ENCODE measurements at places on chromosomes 13 and 19.
A peak's percentile ranks its signal among the peaks of the same experiment; 100 is the strongest.

DNA sequence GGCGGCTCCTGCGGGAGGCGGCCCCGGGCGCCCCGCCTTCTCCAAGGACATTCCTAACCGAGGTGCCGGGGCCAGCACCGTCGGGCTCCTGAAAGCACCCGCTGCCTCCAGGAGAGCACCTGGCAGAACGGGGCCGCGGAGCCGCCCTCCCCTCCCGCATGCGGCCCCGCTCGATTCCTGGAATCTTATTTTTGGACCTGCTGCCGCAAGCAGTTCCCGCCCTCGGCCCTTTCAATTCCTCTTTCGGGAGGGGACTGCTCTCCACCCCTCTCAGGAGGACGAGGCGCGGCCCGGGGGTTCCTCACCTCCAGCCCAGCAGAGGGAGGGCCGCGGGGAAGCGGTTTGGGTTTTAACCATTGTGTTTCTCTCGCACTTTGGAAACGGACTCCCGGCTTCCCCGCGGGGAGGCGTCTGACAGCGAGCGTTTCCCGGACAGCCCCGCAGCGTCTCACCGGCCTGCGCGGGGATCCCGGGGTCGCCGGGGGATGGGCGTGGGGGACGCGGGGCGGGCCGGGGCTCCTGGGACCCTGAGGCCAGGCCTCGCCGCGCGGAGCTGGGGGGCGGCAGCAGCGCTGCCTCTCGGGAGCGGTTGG is 849 bp downstream of the GAS6 start:
- no peak for DNase-seq

DNA sequence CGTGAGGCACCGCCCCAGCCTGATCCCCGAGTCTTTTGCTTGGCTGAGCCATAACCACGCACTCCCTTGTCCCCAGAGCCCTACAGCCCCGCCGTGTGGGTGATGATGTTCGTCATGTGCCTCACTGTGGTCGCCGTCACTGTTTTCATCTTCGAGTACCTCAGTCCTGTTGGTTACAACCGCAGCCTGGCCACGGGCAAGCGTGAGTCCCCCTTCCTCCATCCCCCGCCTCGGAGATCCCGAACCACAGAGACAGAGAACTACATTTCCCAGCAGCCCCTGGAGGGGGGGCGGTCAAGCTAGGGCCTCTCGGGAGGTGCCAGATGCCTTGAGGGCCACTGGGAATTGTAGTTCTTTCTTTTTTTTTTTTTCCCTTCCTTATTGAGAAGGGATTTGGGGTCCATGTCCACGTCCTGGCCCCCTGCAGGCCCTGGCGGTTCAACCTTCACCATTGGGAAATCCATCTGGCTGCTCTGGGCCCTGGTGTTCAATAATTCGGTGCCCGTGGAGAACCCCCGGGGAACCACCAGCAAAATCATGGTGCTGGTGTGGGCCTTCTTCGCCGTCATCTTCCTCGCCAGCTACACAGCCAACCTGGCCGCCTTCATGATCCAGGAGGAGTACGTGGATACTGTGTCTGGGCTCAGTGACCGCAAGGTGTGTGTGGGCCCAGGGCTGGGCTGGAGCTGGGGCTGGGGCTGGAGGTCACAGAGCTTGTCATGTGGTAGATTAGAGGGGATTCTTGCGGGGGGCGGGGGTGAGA is 25.9 kb downstream of the GRIN2D start:
- DNase-seq = peak; percentile 65

DNA sequence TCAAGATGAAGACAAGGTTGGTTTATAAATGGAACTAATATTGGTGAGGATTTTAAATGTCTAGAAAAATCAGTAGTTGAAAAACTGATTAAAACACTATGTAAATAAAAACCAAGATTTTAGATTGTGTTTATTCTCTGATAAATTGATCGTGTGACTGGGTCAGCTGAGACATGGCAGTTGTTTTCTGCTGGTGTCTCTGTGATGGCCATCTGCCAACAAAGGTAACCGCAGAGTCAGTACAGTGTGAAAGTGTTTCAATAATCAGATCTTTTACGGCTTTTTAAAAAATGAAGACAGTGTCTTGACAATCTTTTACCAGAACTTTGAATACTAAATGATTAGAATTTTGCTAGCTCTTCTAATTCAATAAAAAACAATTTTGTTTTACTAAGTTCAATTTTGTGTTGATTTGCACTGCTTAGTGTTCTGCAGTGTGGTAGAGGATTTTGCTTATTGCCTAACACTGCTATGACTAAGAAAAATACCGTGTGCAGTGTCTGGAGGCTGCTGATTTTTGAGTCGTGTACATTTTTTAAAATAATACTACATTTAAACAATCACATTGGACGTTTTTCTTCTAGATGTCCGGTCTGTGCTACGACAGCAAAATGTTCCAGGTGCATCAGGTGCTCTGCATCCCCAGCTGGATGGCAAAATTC is 32.7 kb upstream of the GPR183 start:
- DNase-seq = peak; percentile 51

GRCh38 chr13:102399791-102400674 is 1.8 kb downstream of the FGF14 start:
- no peak for DNase-seq

GRCh38 chr13:98686270-98686669 is 66.2 kb downstream of the SLC15A1 start:
- DNase-seq = no peak

GRCh38 chr19:53969366-53969765 is 6.6 kb downstream of the CACNG8 start:
- DNase-seq = no peak

GRCh38 chr13:34364633-34365032 is 546.7 kb downstream of the RFC3 start:
- DNase-seq = no peak

DNA sequence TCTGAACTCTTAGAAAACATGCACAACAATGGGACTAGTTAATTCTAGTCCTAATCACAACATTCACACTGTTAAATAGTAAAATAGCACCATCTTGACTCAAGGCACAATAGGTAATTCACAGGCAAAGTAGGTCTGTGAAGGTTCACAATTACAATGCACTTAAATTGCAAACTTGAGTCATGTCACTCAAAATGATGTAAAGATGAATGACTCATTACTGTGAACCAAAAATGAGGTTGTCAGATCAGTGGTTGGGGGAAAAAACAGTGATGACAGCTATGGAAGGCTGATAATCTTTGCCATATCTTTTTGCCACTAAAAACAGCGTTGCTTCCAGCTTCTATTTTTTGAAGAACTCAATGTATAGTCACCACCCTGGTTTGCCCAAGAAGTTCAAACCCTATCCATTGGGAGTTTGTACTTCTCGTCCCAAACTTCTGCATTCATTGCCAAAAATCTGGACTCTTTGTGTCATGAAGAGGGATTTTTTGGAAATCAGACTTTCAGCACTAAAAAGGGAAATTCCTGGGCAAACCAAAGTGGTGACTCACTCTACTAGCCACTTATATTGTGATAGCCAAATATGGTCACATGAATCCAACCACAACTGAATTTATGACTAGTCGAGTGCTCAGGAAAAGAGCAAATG is 200.9 kb upstream of the TMTC4 start:
- DNase-seq = no peak

DNA sequence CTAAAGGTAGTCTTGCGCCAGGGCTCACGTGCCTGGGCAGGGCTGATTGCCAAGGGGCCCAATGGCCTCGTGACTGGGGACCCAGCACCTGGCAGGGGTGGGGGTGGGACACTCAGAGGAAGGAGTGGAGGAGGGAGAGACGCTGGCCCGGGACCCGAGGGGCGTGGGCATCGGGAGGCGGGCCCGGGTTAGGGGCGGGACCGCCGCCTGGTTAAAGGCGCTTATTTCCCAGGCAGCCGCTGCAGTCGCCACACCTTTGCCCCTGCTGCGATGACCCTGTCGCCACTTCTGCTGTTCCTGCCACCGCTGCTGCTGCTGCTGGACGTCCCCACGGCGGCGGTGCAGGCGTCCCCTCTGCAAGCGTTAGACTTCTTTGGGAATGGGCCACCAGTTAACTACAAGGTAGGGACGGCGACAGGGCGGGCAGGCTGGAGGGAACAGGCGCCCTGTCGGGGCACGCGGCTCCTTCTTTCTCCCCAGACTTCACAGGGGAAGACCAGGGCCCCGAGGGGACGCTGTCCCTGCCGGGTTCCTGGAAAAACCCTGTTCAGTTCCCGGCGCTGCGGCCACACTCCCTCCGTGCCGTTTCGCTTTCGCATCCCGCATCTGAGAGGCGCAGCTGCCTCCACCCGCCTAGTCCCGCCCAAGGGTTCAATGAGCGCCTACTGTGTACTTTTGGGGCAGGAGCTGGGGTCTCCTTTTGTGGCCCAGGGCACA is at the start of gene IFI30:
TSS of gene IFI30 (plus strand) at position 242 of the 717 bp plus-strand sequence. CDS start at position 271, 29 bp downstream.
- peak; percentile 53 for DNase-seq

DNA sequence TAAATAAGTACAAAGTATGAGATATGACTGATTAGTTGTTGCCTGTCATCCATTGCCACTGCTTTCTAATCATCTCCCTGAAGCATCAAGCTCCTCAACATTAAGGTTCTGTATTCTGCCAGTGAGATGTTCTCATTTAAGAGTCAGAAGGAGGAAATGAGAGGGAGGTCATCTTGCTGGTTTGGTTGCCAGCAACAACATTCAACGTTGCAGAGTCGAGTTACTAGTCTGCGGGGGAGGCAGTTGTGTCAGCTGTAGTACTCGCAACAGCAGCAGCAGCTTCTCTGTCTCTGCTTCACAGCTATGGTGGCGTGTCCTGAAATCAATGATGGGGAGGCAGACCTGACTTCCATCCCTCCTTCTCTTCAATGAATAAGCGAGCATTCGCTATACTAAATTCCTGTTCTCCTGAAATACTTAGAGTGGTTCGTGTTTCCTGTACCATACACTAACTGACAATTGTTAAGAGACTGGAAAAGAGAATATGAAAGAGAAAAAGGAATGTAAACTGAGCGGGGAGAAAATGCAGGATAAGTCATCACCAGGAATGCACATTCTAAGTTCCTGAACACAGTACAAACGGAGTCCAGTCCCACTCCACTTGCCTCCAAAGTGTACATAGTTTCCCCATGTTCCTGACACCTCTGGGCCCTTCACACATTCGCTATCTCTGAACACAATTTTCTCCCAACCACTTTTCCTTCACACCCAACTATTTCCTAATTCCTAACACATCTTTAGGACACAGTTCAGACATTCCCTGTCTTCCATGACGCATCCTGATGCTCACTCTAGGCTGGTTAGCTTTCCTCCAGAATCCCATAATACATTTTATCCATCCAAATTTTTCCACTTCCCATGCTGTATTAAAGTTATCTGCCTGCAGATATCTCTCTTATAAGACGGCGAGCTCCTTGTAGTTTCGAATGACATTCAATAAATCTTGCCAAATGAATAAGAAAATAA is 263.0 kb downstream of the KLF12 start:
- no peak for DNase-seq

GRCh38 chr13:23995283-23996073 is 98.2 kb upstream of the C1QTNF9B start:
- no peak for DNase-seq

DNA sequence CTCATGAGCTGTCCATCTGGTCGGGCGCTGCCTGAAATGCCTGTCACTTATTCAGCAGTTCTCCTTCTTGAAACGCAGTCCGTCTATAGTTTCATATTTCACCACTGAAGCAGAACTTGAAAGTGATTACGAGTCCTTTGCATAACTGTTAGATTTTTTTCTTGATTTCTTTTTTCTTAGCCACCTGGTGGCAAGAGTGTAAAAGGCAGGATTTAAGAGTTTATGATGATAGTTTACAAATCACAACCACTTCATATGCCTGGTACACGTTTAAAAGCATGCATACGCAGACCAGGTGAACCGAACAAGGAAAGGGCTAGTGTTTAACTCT is 45.8 kb downstream of the GGACT start:
- no peak for DNase-seq

- no peak for DNase-seq
Observed at GRCh38 chr13:50713523-50714248, 129.8 kb downstream of the DLEU7 start.

DNA sequence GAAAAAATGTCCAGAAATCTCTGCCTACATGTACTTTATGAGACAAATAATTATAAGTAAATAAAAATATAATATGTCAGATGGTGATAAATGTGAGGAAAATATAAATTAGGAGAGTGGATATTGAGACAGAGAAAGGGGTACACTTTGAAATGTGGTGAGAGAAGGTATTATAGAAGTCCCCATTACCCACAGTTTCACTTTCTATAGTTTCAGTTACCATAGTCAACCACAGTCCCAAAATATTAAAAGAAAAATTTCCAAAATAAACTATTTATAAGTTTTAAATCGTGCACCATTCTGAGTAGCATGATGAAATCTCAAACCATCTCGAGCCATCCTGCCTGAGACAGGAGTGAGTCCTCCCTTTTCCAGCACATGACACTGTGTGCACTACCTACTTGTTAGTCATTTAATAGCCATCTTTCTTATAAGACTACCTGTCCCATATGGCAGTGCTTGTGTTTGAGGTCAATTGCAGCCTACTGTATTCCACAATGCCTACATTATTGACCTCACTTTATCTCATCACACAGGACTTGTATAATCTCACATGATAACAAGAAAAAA is 653.7 kb downstream of the DACH1 start:
- no peak for DNase-seq

GRCh38 chr13:28041501-28041900 is 53.0 kb upstream of the URAD start:
- no peak for DNase-seq

- DNase-seq = no peak
Observed at GRCh38 chr13:72198042-72198441, 331.0 kb upstream of the DACH1 start.

- peak; percentile 10 for DNase-seq
Observed at GRCh38 chr19:42216653-42217519, 591 bp downstream of the DEDD2 start.

DNA sequence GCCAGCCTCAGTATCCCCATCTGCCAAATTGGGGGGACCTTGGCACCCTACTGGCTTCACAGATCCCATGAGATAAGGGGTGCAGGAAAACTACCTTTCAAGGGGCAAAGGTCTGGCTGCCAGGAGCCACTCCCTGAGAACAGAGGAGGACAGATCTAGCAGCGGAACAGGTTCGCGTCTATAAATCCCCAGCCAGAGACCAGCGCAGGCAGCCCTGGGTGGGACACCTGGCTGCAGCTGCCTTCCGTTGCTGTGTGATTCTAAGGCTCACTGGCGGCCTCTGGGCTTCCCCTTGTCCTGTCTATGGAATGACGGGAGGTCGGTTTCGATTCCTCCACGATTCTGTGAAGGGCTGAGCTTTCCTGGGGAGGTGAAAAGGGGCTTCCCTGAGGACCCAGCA is 7.3 kb downstream of the RELB start:
- no peak for DNase-seq

GRCh38 chr13:33433316-33433715 is 147.8 kb upstream of the STARD13 start:
- DNase-seq = no peak

GRCh38 chr19:18167975-18168645 is 5.5 kb upstream of the IFI30 start:
- DNase-seq = peak; percentile 60

DNA sequence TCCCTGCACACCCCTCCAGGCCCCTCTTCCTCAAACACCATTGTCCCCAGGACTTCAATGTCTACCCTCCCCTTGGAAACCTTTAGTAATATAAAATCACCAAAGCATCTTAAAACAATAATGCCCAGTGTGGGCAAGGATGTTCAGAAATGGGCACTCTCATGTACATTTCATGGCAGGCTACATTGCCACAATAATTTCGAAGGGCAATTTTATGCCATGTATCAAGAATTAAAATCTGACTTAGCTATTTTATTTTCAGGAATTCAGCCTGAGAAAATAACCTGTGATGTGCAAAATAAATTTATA is 35.8 kb upstream of the IGSF23 start:
- no peak for DNase-seq

Measured in naive thymus-derived CD8-positive, alpha-beta T cell (primary cell).